ENCODE measurements at places on chromosomes 1 and 21.

- no peak for DNase-seq
Measured at GRCh38 chr1:62726011-62726442, 37.8 kb upstream of the DOCK7 start.

DNA sequence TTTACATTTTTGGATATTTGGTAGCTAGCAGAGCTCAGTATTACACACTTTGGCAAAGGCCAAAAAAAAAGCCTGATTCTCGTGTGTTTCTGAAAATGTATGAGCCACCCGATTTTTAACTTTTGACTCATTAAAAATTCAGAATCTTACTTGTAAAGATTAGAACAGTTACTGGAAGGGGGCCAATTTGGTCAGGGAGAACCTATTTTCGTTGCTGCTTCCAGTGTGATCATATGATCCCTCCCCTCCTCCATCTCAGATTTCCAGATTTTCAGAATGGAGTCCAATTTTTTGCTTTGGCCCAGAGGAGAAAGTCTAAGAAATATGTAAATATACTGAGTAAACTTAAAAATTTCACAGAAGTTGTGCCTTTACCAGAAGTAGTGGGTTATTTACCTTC, 3.2 kb upstream of the OR2AK2 start:
- no peak for DNase-seq

GRCh38 chr1:188382851-188383250, 1554.1 kb downstream of the PLA2G4A start:
- DNase-seq, result no peak

GRCh38 chr21:45248893-45249381, 38.8 kb downstream of the POFUT2 start:
- DNase-seq, result no peak

DNA sequence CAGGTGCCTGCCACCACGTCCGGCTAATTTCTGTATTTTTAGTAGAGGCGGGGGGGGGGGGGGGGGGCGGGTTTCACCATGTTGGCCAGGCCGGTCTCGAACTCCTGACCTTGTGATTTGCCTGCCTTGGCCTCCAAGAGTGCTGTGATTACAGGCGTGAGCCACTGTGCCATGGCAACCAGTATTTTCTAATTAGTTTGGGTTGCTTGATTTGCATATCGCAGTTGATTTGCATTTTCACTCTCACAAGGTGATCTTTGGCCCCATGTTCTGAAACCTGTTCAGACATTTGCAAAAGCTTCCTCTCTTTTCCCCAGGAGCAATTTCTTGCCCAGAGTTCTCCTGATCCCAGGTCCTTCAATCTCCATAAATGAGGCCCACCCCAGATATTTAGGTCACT, 1.7 kb downstream of the TOR3A start:
- DNase-seq, result no peak

GRCh38 chr1:54137534-54138061, 15.2 kb downstream of the CDCP2 start:
- DNase-seq, result peak; percentile 44

- DNase-seq, result no peak
Measured at GRCh38 chr1:11833497-11833896, 14.1 kb downstream of the NPPA start.

- DNase-seq, result peak; percentile 43
Measured at GRCh38 chr21:26795866-26796329, 49.3 kb downstream of the ADAMTS1 start.

- DNase-seq, result no peak
Measured at GRCh38 chr1:21491488-21492355, 17.5 kb upstream of the ALPL start.

DNA sequence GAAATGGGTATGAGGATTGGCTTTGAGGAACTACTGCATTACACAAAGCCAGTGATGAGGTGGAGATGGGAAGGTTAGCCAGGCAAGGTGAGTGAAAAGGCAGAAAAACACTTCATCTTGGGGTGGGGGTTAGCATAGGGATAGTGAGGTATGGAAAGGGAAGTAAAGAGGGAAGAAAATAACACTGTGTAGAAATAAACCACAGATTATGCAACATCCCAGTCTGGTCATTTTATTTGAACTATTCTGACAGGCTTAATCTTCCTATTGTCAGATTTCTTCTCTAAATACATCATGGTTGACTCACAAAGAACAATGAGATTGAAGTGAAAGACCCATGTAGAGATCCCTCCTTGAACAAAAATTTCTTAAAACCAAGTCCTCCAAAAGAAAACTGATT, 640.2 kb downstream of the PTPRC start:
- DNase-seq, result no peak

DNA sequence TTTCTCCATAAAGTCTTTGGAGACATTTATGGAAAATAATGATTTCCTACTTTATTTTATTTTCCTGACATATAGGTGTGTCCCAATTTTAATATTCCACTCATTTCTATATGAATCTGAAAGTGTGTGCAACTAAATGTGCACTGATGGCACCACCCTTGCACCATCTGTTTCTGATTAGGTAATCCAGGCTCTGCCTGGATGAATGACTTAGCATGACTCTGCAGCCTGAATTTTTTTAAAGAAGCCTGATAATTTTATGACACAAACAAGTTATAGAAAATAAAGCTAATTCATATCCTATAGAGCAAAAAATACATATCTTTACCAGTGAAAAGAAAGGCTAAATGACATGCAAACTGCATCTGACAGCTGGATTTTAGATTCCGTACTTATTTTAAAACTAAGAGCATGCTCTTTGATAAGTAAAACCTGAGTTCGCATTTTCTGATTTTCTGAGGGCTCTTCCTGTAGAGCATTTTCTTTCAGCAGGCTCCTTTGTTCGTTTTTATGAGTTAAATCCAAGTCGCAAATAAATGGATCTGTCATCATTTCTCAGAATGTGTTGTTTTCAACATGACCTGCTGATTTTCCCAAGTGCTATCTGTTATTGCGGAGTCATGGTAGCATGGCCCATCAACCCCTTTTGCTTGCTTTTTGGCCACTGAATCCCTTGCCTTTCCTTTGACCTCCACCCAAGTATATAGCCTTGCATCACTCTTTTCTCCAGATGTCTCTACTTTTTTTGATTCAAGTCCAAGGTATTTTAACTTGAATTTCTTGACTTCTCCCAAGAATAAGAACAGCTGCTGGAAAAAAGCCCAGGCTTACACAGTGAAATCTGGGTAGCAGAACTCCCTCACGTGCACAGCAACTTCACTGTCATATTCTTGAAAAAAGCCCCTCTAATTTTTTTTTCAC, 52.8 kb upstream of the LYPLAL1 start:
- peak; percentile 20 for DNase-seq

- no peak for DNase-seq
Measured at GRCh38 chr1:189463166-189463565, 1014.5 kb downstream of the BRINP3 start.

GRCh38 chr1:175252561-175252960, 60.0 kb upstream of the KIAA0040 start:
- DNase-seq, result no peak

DNA sequence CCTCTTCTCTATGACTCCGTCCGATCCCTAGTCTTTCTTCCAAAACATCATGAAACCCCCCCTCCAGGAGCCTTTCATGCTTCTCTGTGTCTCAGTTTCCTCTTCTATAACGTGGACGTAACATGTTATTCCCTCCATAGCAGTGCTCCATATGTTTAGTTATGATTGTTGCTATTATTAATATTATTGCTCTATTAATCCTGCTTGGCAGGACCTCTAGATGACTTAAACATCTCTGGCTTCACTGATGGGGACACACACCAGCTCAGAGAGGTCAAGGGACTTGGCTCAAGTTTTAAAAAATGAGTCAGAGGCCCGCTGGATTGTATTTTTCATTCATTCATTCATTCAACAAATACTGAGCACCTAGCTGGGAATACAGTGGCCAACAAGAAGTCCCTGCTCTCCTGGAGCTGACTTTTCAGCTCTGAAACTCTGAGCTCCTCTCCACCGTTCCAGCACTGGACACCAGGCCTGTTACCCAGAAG, 404 bp upstream of the CPLANE2 start:
- DNase-seq, result no peak

DNA sequence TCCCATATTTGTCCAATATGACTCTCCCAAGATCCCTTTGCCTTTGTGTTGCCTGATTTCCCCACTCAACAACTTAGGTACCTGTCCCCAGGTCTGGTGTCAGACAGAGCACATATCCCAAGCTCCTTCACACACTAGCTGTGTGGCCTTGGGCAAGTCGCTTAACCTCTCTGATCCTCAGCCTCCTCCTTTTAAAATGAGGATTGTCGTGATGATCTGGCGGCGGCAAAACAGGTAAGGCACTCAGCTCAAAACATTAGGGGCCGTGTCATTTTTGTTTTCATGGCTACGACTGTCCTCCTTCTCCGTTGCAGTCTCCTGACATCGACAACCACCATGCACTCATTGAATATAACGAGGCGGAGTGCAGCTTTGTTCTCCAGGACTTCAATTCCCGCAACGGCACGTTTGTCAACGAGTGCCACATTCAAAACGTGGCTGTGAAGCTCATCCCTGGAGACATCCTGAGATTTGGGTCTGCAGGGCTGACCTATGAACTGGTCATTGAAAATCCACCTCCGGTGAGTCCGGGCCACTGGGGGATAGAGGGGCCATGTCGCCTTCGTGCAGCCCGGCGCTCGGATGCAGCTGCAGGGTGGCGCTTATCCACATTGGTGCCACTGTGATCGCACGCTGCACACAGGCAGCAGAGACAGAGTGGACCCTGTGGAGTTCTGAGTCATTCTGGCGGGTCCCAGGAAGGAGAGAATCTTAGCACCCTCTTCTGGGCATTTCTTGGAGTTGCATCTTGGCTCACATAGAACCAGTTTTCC, 25.2 kb downstream of the FHAD1 start:
- DNase-seq, result peak; percentile 68

- no peak for DNase-seq
Measured at GRCh38 chr21:28801906-28802305, 190.8 kb downstream of the LTN1 start.

DNA sequence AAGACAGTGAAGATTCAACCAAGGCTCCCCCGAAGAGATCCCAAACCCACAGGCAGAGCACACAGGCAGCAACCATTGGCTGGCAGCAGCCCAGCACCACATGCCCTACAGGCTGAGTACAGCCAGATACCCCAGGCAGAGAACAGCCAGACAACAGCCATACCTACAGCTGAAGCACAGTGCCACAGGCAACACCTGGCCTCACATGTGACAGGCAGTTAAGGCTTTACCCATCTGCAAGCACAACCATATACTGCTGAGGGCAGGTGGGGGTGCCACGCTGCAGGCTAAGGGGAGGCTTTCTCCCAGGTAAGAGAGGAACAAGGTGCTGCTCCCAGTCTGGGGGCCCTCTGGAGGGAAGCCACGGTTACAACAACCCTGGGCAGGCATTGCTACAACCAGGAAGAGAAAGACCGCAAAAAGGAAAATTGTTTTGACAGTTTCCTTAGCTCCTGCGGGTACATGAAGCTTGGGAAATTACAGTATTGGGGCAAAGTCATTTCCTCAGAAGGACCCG, 12.3 kb downstream of the CHIT1 start:
- no peak for DNase-seq

- no peak for DNase-seq
Measured at GRCh38 chr1:47646676-47647075, 208.8 kb downstream of the FOXD2 start.

DNA sequence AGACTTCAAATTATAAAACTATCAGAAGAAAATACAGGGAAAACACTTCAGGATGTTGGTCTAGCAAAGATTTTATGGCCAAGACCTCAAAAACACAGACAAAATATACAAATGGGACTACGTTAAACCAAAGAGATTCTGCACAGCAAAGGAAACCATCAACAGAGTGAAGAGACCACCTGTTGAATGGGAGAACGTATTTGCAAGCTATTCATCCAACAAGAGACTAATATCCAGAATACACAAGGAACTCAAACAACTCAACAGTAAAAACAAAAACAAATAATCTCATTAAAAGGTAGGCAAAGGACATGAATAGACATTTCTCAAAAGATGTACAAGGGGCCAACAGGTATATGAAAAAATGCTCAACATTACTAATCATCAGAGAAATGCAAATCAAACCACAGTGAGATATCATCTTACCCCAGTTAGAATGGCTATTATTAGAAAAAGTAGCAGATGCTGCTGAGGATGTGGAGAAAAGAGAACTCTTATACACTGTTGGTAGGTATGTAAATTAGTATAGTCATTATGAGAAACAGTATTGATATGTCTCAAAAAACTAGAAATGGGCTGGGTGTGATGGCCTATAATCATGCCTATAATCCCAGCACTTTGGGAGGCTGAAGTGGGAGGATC, 112.6 kb downstream of the LRIG2 start:
- no peak for DNase-seq

DNA sequence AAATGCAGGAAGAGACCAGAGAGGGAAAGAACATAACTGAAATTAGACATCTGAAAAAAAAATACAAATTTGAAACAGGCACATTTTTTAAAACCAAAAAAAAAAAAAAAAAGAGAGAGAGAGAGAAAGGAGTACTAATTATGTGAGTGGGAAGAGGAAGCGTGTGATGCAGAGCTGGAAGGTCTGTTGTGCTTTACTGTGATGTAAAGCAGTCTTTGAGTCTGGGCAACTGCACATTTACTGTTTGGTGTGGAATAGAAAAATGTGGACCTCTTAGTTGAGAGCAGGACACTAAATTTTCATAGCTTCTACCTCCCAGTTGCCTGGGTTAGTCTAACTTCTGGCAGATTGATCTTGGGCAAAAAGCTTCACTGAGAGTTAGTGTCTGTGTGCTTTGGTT, 16.5 kb downstream of the LHX9 start:
- DNase-seq, result no peak

- no peak for DNase-seq
Measured at GRCh38 chr1:178496410-178497135, at the start of gene CLEC20A. TSS of gene CLEC20A (minus strand) at chr1:178496964. CDS start at chr1:178496939, 25 bp downstream.

DNA sequence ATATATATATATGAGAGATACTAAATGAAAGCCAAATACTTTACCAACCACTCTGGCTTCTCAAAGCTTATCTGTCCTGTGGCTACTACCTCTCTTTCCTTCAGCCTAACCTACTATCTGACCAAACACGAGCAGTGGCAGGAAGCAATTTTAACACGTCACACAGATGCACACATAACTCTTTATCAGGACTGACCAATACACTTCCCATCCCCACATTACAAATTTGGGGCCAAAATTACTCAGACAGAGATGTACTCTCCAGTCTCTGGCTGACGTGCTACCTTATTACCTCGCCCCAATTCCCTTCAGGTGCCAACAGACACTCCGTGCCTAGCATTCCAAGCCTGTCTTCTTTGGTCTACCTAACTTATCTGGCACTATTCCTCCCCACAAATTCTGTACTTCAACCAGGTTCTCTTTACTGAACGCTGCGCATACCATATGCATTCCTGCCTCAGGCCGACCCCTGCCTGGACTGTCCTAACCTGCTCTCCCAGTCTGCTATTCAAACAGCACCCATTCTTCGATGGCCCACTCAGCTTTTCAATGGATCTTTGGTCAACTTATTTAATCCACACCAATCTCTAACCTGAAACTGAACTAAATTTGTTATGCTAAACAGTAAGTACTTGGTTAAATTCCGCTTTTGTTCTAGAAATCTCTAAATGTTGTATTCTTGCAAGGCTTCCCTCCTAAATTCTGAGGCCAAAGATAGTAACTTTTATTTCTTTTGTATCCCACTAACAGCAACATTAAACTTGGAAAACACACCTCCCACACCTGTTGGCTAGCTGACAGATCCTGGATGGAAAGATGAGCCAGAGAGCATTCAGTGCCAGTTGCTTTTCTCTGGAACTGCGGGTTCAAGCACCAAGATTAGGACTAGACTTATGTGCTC, 27.9 kb downstream of the RERE start:
- no peak for DNase-seq

Measured in renal cortex interstitium (tissue), 15 donors.